ENCODE measurements at places on chromosomes 12 and 14.

- H3K36me3 ChIP-seq = no peaks in the 10 kb centered on the region
- H3K4me1 ChIP-seq = no peaks in the 10 kb centered on the region
- no peak overlapping the region for H3K4me3 ChIP-seq
- H3K27me3 ChIP-seq = no peaks in the 10 kb centered on the region
Observed at GRCh38 chr12:82635263-82635662, 51.4 kb upstream of the TMTC2 start.

DNA sequence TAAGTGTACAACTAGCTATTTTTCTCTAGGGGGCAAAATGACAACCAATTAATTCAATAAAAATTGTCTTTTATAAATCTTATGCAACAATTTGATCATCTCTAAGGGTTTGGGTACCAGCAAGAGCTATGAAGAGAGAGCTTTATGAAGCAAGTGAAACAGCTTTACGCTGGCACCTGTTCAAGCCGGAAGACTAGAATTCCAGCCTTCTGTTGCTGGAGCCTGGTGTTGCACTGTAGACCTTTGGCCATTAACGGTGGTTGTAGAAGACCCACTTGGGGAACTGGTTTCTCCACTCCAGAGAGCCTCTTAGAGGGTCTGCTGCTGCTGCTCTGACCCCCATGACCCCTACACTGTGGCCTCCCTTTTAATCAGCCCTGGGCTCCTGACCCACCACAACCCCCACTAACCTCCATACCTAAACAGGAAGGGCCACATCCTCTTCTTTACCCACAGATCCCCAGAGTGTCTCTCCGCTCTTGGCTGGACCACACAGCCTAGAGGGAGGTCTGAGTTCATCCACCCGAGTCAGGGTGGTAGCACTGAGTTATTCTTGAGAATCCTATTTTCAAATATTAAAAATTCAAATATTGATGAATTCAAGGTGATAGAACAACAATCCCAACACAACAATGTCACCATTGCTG lies 54.6 kb upstream of the STON2 start:
- no peak overlapping the region for H3K4me3 ChIP-seq
- no peak overlapping the region for H3K27ac ChIP-seq
- peaks cover under 1% of the 10 kb centered on the region for H3K27me3 ChIP-seq
- no peaks in the 10 kb centered on the region for H3K36me3 ChIP-seq
- no peak for DNase-seq
- H3K4me1 ChIP-seq = no peaks in the 10 kb centered on the region

GRCh38 chr12:98895086-98895651 lies 250.1 kb downstream of the APAF1 start:
- no peaks in the 10 kb centered on the region for H3K36me3 ChIP-seq
- no peak for DNase-seq
- H3K27me3 ChIP-seq = peaks cover 49% of the 10 kb centered on the region
- H3K27ac ChIP-seq = no peak overlapping the region
- H3K4me3 ChIP-seq = peak overlapping the region; percentile 32
- H3K4me1 ChIP-seq = peaks cover 10% of the 10 kb centered on the region

DNA sequence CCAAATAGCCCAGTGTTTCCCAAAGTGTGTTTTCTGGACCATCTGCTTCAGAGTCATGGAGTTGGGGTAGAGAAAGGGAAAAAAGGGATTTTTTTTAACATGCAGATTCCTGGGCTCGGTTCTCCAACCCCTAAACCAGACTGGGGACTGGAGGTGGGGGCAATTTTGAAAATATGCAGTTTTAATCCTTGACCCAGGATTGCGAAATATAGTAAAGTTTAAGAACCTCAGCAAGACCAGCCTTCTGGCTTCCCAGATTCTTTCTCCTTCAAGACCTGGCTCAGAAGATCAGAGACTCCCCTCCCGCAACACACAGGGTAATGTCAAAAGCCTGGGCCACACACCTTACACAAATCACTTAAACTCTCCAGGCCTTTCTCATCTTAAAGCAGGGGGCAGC lies 150.1 kb downstream of the PAH start:
- no peak for DNase-seq
- no peaks in the 10 kb centered on the region for H3K36me3 ChIP-seq

GRCh38 chr12:53752621-53753020 lies 842 bp upstream of the CISTR start:
- no peak overlapping the region for H3K4me3 ChIP-seq
- H3K4me1 ChIP-seq = peaks cover 14% of the 10 kb centered on the region
- no peaks in the 10 kb centered on the region for H3K36me3 ChIP-seq
- H3K27ac ChIP-seq = no peak overlapping the region

DNA sequence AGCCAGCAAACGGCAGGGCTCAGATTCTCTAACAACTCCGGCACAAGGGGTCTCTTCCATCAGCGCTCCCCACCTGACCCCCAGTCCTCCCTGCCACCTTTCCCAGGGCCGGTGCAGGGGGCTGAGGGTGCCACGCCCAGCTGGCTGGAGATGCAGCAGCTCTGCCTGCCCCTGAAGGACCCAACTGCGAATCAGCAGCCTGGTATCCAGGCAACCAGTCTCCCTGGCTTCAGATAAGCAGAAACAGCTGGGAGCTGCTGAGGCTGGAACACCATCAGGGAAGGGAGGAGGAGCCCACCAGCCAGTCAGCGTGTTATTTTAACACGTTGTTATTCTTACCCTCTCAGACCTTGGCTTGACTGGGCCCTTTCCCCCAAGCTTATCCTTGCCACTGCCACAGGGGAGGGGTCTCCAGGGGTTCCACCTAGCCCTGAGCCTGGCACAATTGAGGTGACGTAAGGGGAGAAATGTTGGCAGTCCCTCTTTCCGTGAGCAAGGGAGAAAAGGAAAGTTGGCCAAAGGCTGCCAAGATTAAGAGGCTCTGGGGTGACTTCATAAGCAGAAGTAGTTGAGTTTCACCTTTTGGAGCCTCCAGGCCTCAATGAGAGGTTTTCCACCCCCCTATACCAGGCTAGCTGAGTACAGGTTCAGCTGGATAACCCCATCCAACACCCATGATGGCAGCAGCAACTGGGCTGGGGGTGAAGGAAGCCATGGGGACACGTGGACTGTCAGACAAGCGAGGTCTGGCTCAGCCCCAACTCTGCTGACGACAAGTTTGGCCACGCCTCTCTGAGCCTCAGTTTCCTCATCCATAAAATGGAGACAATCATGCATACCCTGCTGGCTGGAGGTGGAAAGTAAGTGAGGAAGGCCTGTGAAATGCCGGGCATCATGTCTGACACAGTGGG lies 91.1 kb downstream of the IRF2BPL start:
- H3K27ac ChIP-seq = peak overlapping the region; percentile 65
- no peak overlapping the region for H3K4me3 ChIP-seq
- peaks cover 21% of the 10 kb centered on the region for H3K4me1 ChIP-seq
- peak; percentile 87 for DNase-seq

- H3K27ac ChIP-seq = no peak overlapping the region
- peak; percentile 25 for DNase-seq
- no peaks in the 10 kb centered on the region for H3K4me1 ChIP-seq
- no peaks in the 10 kb centered on the region for H3K27me3 ChIP-seq
- no peaks in the 10 kb centered on the region for H3K36me3 ChIP-seq
- H3K4me3 ChIP-seq = no peak overlapping the region
Observed at GRCh38 chr12:112353393-112353792, 28.8 kb downstream of the HECTD4 start.

DNA sequence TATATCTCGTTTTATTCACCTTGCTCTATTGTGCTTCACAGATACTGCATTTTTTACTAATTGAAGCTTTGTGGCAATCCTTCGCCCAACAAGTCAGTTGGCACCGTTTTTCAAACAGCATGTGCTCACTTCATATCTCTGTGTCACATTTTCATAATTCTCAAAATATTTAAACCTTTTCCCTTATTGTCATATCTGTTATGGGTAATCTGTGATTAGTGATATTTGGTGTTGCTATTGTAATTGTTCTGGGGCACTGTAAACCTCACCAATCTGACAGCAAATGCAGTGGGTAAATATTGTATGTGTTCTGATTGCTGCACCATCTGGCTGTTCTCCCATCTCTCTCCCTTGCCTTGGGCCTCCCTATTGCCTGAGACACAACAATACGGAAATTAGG lies 191.3 kb downstream of the BTG1 start:
- no peak for DNase-seq
- H3K27me3 ChIP-seq = no peaks in the 10 kb centered on the region
- H3K36me3 ChIP-seq = no peaks in the 10 kb centered on the region
- no peak overlapping the region for H3K4me3 ChIP-seq
- H3K27ac ChIP-seq = no peak overlapping the region

DNA sequence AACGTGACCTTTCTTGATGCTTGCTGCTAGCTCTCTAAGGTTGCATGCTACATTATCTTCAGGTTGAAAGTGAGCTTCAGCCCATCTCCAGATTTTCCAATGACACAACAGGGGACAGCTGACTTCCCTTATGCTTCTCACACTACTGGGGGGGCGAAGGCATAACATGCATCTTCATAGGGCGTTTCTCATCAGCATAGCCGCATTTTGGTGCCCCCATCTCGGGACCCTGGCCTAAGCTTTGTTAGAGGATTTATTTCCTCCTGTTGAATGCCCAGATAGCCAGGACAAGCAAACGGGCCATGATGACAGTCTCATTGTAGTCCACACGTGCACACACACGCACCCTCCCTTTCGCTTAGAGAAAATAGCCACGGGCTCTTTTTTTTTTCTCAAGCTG lies 30.7 kb downstream of the SSPN start:
- H3K27me3 ChIP-seq = no peaks in the 10 kb centered on the region
- DNase-seq = no peak
- peak overlapping the region; percentile 46 for H3K4me3 ChIP-seq
- H3K4me1 ChIP-seq = peaks cover 14% of the 10 kb centered on the region
- H3K36me3 ChIP-seq = no peaks in the 10 kb centered on the region

DNA sequence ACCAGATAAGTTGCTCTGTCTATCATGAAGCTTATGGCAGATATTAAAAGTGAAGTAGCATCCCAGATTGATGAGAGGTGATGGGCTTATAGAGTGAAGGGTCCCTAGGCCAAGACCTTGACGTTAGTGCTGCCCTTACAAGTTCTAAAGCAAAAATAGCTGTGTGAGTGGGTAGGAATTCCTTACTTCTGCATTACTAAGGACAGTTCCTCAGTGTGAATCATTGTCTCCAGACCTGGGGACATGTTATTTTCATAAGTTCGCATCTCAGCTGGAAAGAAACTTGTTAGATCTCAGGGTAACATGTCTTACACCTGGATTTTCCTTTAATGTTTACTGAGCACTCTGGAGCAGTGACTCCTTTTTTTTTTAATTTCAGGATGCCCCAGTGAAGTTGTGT lies 28.7 kb downstream of the MAPKAPK5 start:
- no peak overlapping the region for H3K4me3 ChIP-seq
- no peak overlapping the region for H3K27ac ChIP-seq
- H3K36me3 ChIP-seq = peaks cover 59% of the 10 kb centered on the region
- no peak for DNase-seq
- no peaks in the 10 kb centered on the region for H3K27me3 ChIP-seq

GRCh38 chr14:70782361-70782760 lies 27.0 kb downstream of the MAP3K9 start:
- H3K27ac ChIP-seq = no peak overlapping the region
- peak; percentile 96 for DNase-seq
- peaks cover 10% of the 10 kb centered on the region for H3K4me1 ChIP-seq
- no peaks in the 10 kb centered on the region for H3K27me3 ChIP-seq

DNA sequence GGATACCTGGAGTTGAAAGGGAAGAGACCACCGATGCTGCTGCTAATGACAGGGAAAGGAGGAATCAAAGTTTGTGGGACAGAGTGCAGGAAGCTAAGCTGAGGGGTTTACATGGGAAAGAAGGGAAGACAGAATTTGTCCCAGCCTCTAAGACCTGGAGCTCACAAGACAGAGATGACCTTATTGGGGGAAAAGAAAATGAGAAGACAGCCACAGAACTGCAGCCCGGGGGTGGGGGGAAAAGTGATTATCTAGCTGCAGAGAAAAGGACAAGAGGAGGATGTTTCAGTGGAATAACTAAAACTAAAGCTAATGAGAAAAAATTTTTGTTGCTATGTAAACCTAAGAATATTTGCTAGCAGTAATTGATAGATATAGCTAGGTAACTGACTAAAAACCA lies 30.7 kb downstream of the NDUFA12 start:
- H3K4me3 ChIP-seq = no peak overlapping the region
- DNase-seq = no peak
- H3K27ac ChIP-seq = no peak overlapping the region
- peaks cover 6% of the 10 kb centered on the region for H3K36me3 ChIP-seq
- H3K27me3 ChIP-seq = no peaks in the 10 kb centered on the region

GRCh38 chr12:108040947-108041346 lies 88.1 kb upstream of the WSCD2 start:
- H3K36me3 ChIP-seq = no peaks in the 10 kb centered on the region
- no peak overlapping the region for H3K4me3 ChIP-seq
- no peaks in the 10 kb centered on the region for H3K4me1 ChIP-seq
- H3K27ac ChIP-seq = no peak overlapping the region
- DNase-seq = no peak

DNA sequence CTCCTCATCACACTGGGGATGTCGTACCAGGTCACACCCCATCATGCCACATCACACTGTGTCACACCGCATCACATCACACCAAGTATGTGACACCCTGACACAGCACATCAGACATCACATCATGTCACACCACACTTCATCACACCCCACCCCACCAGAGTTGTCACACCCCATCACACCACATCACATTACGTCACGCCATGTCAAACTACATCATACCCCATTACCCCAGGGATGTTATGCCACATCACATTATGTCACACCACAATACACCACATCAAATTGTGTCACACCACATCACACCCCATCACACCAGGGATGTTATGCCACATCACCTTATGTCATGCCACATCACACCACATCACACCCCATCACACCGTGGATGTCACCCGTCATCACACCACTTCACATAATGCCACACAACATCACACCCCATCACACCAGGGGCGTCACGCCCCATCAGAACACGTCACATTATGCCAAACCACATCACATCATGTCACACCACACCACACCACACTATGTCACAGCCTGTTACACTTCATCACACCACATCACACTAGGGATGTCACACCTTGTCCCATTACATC lies 133.6 kb downstream of the TMEM121 start:
- no peak for DNase-seq
- no peak overlapping the region for H3K4me3 ChIP-seq
- H3K27ac ChIP-seq = no peak overlapping the region
- H3K36me3 ChIP-seq = no peaks in the 10 kb centered on the region

GRCh38 chr12:101027200-101027599 lies 182.8 kb downstream of the SLC5A8 start:
- H3K36me3 ChIP-seq = no peaks in the 10 kb centered on the region
- DNase-seq = no peak
- H3K27me3 ChIP-seq = no peaks in the 10 kb centered on the region
- H3K4me1 ChIP-seq = peaks cover 3% of the 10 kb centered on the region
- H3K27ac ChIP-seq = no peak overlapping the region
- no peak overlapping the region for H3K4me3 ChIP-seq

- H3K27ac ChIP-seq = no peak overlapping the region
- H3K4me3 ChIP-seq = no peak overlapping the region
- H3K27me3 ChIP-seq = no peaks in the 10 kb centered on the region
- H3K4me1 ChIP-seq = peaks cover 10% of the 10 kb centered on the region
Observed at GRCh38 chr14:100432652-100433427, 109.7 kb downstream of the SLC25A47 start.
